Mammary epithelial cell (primary cell): ENCODE measurements at places on chromosomes 11 and 22. TPM values are rescaled to one million over a fixed set of nuclear protein-coding genes. Genes with fewer than 3 reads are reported as not detected.

MS4A15 gene
- total RNA-seq, result not detected

DNA sequence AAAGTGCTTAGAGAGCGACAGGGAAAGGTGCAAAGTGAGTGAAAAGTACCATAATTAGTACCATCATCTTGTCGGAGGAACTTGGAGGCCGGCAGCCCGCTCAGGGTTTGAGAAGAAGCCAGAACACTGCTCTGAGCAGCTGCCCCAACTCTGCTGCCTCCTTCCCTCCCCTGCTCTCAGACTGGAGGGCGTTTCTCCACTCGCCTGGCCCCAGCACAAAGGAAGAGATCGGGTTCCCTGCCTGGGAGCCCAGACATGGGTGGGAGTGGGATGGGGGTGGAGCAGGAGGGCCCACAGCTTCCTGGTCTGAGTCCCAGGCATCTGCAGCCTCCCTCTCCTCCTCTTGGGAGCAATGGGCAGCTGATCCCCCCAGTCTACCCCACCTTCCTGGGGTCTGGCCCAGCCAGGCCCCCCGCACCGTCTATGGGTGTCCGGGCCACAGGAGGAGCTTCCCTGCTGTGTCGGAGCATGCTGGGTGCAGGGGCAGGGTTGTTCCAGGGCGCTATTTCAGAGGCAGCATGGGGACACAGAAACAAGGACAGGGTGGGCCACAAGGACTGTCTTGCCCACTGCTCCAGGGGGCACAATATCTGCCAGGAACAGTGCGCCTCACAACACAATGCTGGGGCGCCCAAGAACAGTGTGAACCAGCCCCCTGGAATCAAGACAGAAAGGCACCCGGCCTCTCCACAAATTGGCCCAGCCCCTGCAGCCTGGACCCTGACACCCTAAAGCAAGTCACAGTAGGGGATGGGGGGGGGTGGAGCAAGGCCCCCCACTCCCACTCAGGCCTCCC lies 4.8 kb downstream of the LIF start:
- DNase-seq, result peak; percentile 17

DNA sequence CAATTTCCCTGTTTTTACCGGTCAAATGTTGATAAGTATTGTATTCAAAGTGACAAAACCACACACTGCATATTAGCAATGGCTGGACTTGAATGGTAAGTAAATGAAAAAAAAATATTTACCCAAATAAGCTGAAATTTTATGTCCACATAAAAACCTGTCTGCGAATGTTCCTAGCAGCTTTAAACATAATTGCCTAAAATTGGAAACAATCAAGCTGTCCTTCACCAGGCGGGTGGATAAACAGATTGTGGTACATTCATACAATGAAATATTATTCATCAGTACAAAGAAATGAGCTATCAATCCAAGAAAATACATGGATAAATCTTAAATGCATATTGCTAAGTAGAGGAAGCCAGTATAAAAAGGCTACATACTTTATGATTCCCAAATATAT lies 1067.8 kb downstream of the LRRC4C start:
- no peak for DNase-seq

GRCh38 chr11:80980227-80980626 lies 1539.4 kb upstream of the TENM4 start:
- DNase-seq, result peak; percentile 83

PHF21B gene
- 0.26 TPM in 1 of 2 replicates, not detected in the other for total RNA-seq

KCNJ5 gene
- total RNA-seq, result 1.2 and 2.2 TPM in 2 replicates
